ENCODE measurements at places on chromosomes 1 and 21.

DNA sequence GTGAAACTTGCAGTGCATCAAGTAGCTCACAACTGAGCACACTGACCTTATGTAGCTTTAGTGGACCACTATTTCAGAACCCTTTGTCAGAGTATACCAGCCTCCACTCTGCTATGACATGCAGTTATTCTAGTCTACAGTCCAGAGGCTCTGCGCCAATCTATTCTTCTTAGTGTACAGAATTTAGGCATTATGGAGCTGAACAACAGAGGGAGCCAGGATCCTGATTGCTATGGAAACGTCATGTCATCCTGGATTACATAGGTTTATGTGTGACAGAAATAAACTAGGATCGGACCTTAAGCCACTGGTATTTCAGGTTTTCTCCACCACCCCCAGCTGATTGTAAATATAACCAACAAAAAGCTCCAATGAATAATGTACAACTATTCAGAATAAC, 48.1 kb upstream of the EEIG2 start:
- no peak for DNase-seq

- no peak for DNase-seq
Observed at GRCh38 chr1:34532113-34532512, 222.7 kb upstream of the GJB5 start.

GRCh38 chr1:41501581-41501980, 17.1 kb upstream of the EDN2 start:
- no peak for DNase-seq

- DNase-seq, result no peak
Observed at GRCh38 chr1:190019717-190020116, 457.9 kb downstream of the BRINP3 start.

DNA sequence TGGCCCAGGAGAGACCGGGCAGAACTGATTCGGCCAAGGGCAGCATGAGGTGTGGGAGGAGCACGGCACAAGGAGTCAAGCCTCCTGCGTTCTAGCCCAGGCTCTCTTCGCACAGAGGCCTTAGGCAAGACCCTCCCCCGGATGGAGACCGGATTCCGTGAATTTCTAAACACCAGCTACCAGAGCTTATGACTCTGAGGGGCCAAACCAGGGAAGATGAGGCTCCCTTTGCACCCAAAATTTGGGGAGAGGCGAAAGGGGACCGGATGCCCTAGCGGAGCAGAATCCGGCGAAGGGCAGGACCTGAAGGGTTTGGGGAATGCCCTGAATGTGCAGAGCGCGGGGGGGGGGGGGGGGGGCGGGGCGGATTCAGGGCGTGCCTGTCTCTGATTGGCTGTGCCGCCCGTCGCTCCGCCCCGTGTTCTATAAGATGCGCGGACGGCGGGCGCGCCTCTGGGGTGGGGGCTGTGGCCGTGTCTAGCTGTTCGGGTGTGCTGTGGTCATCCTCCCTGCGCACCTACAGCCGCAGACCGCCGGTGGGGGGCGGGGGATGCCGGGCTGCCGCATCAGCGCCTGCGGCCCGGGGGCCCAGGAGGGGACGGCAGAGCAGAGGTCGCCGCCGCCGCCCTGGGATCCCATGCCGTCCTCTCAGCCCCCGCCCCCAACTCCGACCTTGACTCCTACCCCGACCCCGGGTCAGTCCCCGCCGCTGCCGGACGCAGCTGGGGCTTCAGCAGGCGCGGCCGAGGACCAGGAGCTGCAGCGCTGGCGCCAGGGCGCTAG, at the start of gene TRNP1:
TRNP1 (plus strand) TSS at position 456 of the 783 bp plus-strand sequence; CDS start at position 551, 95 bp downstream.
- DNase-seq, result peak; percentile 76

All from T1000 (cell line).